ENCODE measurements at places on chromosomes 5 and 9. TPM values are rescaled to one million over a fixed set of nuclear protein-coding genes. Genes with fewer than 3 reads are reported as not detected.
A peak's percentile ranks its signal among the peaks of the same experiment; 100 is the strongest.

DNA sequence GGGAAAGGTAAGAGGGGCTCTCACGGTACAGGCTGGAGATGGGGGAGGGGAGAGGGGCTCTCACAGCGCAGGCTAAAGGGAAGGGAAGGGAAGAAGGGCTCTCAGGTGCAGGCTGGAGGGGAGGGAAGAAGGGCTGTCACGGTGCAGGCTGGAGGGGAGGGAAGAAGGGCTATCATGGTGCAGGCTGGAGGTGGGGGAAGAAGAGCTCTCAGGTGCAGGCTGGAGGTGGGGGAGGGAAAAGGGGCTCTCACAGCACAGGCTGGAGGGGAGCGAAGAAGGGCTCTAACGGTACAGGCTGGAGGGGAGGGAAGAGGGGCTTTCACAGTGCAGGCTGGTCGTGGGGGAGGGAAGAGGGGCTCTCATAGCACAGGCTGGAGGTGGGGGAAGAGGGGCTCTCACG is 4.6 kb downstream of the SLC6A18 start:
- no peak for DNase-seq

DNA sequence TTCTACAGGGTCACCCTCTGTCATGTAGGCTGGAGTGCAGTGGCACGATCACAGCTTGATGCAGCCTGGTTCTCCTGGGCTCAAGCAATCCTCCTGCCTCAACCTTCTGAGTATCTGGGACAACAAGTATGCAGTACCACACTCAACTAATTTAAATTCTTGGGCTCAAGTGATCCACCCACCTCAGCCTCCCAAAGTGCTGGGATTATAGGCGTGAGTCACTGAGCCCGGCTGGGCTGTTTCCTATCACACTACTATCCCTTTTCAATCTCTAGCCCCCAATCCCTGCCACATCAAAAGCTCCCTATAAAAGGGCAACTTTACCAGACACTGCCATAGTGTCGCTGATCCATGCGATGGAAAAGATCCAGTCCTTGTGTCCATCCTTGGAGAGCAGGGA is 20.4 kb downstream of the DCAF12 start:
- DNase-seq = no peak

DNA sequence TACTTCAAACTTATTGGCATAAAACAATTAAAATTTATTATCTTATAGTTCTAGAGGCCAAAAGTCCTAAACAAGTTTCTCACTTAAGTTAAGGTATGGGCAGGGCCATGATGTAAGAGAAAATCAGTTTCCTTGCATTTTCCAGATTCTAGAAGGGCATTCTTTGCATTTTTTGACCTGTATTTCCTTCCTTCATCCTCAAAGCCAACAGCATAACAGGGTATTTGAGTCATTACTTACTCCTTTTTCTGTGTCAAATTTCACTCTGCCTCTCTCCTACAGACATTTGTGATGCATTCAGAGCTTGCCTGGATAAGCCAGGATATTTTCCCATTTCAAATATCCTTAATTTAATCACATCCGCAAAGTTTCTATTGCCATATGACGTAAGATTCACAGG is 1499.0 kb downstream of the EFNA5 start:
- DNase-seq = no peak

GRCh38 chr5:99900302-99900852 is 634.8 kb upstream of the FAM174A start:
- DNase-seq = no peak

DNA sequence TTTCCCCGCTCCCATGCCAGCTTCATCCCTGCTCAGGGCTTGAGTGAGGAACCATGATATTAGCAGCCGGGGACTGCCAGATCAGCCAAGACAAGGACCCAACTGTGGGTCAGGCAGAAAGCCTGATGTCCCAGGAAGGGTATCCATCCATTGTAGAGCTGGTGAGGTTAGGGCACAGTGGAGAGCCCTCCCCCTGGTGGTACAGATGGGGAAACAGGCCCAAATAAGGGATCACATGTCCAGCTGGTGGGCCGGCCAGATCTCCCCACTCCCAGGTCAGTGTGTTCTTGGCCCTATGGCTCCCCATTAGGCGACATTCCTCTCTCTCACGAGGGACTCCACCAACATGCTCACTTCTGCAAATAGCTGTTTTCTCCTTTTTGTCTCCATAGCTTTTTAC is 9.0 kb downstream of the CDX1 start:
- DNase-seq = no peak

The PCA3 gene
- total RNA-seq = not detected

DNA sequence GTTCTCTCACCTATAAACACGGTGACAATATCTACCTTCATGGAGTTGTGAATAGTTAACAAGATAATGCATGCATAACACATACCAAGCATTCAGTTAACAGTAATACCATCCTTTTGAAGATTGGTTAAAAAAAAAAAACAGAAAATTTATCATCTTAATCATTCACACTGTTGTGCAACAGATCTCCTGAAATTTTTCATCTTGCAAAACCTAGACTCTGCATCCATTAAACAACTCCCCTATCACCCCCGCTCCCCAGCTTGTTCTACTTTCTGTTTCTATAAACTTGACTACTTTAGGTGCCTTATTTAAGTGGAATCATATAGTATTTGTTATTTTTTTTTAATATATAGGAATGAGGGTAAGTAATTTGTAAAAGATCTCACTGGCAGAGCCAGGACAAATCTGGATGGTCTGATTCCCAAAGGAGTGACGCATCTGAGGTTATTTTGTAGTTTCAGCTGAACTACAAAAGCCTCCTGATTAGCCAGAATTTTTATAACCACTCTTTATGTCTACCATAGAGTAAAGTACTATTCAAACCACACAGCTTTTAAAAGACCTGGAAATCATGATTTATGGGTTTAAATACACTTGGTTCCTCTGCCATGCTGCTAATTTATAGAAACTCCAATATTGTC is 93.0 kb downstream of the FANCC start:
- DNase-seq = no peak

GRCh38 chr5:168965638-168966037 is 335.3 kb downstream of the SLIT3 start:
- peak; percentile 48 for DNase-seq

DNA sequence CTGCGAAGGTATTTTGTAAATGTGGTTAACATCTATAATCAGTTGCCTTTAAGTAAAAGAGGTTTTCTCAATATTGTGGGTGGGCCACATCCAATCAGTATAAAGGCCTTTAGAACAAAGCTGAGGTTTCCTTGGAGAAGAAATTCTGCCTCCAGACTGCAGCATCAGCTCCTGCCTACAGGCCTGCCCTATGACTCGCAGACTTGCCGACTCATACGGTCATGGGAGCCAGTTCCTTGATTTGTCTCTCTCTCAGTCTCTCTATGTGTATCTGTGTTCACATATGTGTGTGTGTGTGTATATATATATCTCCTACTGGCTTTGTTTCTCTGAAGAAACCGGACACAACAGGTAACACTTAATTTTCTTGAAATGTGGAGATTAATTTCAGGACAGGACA is 45.3 kb downstream of the SLC36A1 start:
- DNase-seq = no peak

DNA sequence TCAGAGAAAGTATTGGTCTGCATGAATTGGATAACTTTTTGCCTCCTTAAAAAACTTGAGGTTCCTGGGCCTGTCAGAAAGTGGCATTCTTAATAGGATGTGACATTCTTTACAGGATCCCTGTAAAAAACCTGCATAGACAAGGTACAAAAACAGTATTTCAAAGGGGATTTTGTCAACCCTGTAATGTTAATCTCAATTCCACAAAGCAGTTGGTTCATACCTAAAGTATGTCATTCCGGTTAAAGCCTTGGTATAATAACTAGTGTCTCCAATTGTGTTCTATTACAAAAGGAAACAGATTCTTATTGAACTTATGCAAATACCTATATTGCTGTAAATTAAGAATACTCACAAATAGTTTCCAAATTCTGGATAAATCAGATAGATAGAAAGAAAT is 169.7 kb downstream of the CDH10 start:
- DNase-seq = no peak

DNA sequence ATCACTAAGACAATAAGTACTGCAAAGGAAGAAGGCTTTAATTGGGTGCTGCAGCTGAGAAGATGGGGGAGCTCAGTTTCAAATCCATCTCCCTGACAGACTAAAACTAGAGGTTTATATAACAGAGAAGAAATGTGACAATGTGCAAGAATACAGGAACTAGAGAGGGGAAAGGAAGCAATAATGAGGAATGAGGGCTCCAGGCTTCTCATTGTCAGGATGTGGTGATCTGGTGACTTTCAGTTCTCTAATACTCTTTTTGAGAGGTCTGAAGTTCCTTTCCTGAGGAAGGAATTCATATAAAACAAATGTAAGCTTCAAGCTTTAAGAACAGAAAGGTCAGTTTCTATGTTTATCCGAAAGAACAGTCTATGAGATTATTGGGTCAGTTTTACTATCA is 42.5 kb upstream of the SPATA31E1 start:
- no peak for DNase-seq

The DNAH5 gene
- 0.24 TPM for total RNA-seq

DNA sequence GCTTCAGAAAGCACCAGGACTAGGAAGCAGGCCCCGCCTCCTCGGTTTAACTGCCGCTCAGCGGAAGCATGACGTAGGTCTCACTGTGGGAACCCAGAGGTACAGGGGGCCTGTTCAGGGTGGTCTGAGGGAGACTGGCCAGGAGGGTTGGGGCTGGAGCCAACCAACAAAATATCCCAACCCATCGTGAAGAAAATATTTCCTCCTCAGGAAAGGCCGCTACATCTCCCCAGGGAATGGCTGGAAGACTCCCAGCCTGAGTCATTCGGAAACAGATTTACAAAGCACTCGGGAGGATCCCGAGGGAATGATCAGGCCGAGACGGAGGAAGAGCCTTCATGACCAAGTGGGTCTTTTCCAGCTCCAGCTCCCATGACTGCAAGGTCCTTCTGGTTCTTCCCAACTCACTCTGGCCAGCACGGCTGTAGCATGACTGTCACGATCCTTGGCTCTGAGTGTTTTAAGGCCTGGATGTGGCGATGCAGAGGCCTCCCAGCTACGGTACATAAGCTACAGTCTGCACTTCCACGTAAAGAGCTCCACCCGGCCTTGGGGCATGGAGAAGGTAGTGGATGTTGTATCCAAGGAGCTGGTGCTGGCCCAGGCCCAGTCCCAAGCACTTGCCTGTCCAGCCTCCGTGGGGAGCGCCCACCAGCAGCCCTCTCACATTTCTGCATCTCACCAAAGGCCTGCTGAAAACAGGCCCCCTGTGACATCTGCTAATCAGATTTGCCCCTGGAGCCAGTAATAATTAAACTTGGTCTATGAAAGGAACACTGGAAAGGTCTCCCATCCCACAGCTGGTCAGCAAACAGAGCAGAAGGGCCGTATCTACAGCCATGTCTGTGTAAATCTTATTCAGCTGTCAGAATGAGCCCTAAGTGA is 100.6 kb downstream of the LHFPL2 start:
- peak; percentile 90 for DNase-seq

The OR13D1 gene
- not detected for total RNA-seq

DNA sequence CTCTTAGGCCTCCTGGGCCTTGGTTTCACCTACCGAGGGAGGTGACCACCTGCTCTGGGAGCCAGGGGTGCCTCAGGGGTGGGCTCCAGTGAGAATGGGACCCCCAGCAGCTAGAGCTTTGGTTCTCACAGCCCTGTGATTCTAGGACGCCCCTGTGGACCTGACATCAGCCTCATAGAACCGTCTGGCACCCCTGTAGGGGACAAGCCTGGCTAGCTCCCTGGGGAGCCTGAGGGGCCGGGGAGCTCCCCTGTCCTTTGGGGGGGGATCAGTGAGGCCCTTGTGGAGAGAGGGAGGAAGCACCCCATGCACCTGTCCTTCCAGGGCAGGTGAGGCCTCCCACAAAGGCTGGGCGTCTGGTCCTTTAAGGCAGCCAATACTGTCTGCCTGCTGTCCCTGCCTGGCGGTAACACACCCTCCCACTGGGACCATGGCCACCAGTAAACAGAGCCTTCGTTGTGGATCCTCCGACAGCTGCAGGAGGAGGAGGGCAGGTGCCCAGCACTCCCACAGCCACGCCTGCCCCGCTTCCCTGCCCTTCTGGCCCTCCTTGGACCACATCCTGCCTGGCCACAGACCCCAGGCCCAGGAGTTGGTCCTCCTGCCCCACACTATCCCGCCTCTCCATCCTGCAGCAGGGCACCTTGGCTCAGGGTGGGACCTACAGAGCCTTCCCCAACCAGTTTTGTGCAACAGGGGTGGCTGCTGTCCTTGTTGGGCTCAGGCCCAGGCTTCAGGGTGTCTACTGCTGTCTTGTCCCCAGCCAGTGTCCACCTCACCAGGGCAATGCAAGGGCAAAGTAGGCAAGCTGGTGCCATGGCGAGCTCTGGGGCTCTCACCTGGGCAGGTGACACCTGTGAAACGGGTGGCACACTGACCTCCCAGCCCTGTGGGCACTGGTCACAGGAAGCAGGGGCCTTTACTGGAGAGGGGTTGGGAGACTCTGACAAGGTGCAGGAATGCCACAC is 3.0 kb upstream of the TUBB4B start:
- DNase-seq = no peak

The SLCO6A1 gene
- total RNA-seq = not detected

- DNase-seq = no peak
Observed at GRCh38 chr5:77360973-77361372, 131.1 kb downstream of the WDR41 start.

DNA sequence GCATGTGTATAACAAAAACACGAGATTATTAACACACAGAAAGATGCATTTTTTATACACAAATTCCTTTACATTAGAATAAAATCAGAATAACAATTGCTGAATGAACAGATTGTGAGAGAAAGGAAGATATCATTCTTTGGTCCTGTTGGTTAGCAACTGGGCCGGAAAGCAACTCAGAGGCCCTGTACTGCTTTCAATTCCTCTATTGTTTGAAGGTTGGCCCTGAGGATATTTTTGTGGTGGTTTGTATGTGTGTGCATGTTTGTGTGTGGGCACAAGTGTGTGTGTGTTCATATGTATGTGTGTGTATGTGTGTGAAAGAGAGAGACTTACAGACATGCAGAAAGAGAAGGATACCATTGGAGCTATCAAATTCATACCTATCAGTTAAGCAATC is 356.8 kb upstream of the DMAC1 start:
- no peak for DNase-seq

DNA sequence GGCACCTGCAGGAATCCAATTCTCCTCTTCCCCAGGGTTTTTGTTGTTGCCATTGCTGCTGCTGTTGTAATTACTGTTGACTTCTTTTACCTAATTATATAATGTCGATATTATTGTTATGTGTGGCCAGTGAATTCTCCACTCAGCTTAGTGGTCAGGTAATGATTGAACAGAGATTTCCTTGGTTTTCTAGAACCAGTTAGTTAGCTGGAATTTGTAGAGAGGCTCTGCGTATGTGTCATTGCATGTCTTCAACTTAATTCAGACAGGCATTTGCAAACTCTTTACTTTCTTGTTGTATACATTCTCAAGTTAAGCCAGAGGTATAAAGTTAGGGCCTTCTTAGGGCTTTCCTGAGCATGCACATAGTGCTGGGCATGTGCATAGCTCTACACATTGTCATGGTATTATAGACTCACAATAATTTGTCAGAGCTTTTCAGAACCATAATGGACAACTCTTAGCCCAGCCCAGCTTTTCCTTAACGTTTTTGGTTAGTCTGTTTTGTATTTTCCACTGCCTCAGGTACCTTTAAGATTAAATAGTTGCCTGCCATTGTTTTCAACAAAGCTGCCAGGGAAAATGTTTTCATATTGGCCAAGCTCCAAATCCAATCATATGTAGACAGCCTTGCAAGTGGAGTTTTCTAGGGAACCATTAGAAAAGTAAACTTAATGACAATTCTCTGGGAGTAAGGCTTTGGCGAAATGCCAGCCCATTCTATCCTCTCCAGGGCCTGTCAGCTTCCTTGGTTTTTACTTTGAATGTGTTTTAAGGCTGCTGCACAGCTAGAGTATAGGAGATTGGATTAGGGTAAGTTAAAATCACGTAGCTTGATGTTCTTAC is 68.1 kb downstream of the UBE2R2 start:
- DNase-seq = peak; percentile 45

All from left cardiac atrium (tissue), 4 donors.